ENCODE measurements at places on chromosomes 5 and 9.

DNA sequence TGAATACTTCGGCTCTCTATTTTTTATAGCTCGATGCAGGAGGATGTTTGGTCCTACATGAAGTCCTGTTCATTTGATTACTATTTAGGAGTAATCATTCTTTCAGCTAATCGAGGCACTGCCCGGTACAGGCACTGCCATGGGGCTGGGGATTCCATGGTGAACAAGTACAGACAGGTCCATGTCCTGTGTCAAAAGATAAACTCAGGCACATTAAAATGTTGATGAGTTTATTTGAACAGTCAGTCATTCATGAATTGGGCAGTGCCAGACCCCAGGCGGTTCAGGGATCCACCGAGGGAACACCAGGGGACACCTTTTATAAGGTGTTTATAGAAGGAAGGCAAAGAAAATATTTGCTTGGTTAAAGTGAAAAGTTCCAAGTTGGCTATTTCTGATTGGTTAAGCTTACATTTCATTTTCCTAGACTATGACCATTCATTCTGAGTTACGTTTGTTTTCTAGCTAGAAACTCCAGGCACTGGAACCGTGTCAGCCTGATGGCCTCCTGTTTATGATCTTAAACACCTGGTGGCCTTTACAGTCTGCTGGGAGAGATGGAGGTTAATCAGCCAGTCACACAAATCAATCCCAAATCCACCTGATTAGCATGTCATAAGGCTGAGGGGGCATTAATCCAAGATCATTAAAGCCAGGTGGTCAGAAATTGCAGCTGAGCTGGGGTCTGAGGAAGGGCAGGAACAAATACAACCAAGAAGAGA, 47.0 kb upstream of the TDRD7 start:
- no peak for DNase-seq

GRCh38 chr5:90387508-90387907, 22.0 kb downstream of the CETN3 start:
- no peak for DNase-seq

DNA sequence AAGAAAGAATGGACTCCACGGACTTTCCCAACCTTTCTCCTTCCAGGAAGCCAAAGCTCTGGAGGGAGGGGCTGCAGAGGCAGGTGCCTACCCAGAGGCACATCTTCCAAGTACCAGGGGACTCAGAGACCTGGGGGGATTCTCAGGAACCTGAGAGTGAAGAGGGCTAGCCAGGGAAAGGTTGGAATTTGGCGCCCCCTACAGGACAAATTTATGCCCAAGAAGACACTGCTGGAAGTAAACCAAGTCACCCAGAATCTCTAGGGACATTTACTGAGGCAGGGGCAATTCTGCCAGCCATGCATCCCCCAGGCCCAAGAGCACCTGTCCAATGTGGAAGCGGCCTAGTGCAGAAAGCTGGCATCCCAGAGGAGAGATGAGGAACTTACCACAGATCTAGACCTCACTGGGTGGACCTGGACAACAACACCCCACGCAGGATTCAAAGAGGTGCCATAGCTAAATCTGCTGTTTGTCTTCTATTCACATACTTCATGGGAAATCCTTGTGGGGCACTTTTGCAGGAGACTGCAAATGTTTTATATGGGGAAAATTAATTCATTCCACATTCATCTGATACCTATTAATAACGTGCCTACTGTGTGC, 25.9 kb upstream of the IDNK start:
- no peak for DNase-seq

DNA sequence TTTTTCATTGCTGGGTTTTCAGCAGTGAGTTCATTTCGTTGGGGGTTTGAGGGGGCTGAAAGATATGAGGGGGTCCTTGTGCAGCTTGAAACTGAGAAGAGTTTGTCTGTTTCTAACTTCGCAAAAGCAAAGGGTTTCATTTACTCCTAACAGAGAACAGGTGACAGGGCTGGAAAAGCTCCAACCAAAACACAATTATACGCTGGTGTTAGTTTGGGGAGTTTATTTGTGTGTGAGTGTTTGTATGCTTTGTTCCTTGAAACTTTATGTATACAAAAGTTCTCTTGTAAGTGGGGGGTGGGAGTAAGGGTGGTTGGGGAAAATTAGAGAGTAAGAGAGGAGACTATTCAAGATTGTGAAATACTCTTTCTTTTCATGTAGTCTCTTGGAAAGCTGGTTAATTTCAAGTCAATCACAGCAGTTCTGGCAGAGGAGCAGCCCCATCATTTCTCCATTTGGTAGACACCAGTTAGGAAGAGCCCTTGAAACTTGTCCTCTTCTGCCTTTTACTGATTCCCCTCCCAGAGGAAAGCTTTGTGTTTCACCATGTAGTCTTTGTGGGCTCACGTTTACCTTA, 881 bp downstream of the TNFAIP8 start:
- no peak for DNase-seq

DNA sequence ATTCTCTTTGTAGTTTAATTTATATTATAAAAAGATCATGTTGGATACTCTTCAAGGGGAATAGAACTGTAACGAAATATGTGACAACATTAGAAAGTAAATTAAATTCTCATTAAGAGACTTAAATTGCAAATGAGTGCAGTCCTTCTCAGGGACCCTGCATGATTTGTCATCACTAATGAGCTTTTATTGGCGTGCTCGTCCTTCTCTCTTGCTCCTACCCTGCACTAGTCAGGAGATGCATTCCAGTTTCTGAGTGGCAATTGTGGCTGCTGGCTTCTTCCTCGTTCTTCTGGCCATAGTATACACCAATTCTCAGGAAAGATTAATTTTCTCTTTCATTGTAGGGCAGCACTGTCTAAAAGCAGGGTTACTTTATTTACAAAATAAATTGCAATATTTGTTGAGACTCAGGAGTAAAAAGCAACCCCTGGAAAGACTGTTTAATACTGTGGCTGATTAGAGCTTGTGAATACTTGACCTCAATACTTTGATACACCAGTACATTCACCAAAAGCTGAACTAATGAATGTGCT, 376.3 kb upstream of the CHD1 start:
- DNase-seq: no peak

All from NCI-H187 treated with DMSO at 0.1 percent for 48 hours (cell line).